Omental fat pad (tissue), 4 donors: ENCODE measurements at places on chromosomes 12 and 14. TPM values are rescaled to one million over a fixed set of nuclear protein-coding genes. Genes with fewer than 3 reads are reported as not detected.

- DNase-seq, result no peak
Measured at GRCh38 chr12:22474970-22475720, 69.2 kb downstream of the C2CD5 start.

Gene OTUB2
- 1.1 TPM for total RNA-seq

Gene KERA
- not detected for total RNA-seq

DNA sequence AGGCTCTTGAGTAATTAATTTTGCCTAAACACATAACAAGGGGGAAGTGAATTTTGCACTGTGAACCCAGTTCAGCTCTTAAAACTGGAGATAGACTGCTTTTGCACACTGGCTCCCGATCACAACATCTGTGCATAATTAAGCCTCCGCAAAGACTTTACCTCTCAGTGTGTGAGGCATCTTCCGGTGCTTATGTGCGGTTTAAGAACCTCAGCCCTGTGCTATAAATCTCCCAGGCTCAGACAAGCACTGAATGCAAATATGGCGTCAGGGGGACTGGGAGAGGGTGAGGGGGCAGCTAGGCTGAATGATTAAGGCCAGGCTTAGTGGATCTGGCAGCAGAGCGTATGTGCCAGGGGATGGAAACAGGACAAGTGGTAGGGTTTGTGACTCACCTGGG is 103.3 kb downstream of the ADCK1 start:
- DNase-seq, result no peak

DNA sequence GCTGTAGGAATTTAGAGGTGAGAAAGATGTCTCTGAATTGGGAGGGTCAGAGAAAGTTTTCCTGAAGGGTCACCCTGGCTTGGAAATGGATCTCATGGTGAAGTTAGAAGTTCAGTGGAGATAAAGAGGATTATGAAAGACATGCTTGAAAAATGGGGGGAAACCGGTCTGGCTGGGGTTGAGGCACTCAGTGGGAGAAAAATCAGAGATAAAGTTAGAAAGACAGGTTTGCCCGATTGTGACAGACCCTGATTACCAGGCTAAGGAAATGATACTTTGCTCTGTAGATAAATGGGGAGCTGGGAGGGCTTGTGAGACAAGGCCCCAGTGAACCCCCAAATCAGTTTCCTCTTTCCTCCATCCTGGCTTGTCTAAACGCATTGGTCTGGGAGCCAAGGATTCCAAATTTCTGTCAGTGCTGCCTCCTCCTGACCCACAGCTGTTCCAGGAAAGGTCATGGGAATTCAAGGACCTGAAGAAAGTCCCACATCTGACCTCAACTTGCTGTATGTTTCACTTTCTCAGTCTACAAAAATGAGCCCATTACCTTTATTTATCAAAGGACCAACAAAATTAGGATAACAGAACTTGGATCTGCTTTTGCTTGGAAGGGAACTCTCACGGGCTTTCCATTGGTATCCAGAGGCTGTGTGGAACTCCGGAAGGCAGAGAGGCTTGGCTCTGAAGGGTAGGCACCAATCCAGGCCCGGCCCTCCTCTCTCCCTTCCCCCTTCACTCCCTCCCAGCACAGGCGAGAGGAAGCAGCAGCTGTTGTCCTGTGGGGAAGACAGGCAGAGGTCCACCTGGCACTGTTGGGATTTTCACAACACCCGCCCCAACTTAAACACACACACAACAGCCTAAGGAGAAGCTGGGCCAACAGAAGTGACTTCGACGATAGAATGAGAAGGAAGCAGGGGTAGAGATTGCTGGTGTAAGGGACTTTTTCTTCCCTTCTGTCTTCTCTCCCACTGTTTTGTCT is 3.4 kb upstream of the RNASE7 start:
- no peak for DNase-seq

DNA sequence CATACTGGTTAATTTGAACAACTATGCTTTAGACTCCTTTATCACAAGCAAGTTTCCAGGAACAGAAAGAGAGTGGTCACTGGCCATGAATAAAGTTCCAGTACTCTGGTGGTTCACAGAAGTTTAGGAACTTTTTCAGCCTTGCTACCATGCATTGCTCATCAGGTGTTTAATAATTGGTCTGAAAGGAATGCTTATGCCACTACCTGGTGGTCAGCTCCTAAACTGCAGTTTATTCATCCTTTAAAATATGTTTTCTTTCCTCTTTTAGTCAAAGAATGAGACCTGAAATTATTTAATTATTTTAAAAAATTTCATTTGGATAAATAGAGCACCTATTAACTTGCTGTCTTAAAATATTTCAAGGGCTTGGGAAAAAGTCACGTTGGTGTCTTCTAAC is 260.1 kb upstream of the OR4E1 start:
- no peak for DNase-seq

Gene GOLT1B
- total RNA-seq, result 26.1 TPM

- no peak for DNase-seq
Measured at GRCh38 chr14:85063747-85064146, 466.2 kb upstream of the FLRT2 start.

Gene RAD51AP1
- total RNA-seq, result 3.2 TPM

Gene SPSB2
- total RNA-seq, result 6.5 TPM

Gene RFX4
- total RNA-seq, result not detected

GRCh38 chr12:23576372-23576771 is 373.1 kb downstream of the SOX5 start:
- DNase-seq, result no peak

Gene KRT74
- not detected for total RNA-seq

DNA sequence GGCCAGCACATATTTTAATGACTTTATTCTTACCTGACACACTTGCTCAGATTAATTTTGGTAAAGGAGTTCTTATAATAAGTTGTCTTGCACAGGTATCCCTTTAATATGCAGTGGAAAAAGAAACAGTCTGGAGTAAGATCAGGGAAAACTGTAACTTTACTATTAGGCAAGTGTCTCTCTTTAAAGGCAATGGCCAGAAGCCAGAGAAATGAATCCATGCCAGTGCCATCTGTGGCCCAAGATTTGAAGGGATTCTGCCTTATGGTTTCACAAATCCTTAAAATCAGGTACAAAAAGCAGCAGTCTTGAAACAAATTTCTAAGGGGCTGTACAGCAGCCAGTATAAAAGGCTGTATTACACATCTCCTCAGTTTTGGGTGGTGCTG is 22.4 kb downstream of the NFYB start:
- DNase-seq, result no peak

GRCh38 chr12:101769865-101770264 is 30.6 kb upstream of the SYCP3 start:
- DNase-seq, result no peak

DNA sequence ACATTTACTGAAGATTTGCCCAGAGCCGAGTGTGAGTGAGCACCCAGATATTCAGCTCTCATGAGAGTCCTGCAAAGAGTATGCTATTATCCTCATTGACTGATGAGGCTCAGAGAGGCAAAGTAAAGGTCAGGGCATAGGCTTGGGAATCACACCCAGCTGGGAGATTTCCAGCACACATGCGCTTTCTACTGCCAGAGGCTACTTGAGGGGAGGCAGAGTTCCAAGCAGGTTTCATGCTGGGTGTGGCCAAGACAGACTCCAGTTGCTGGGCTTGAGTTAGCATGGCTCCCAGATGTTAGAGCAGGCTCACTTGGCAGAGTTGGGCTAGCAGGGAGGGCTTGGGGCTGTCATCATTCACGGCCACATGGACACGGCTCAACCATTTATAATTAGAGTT is 14.4 kb upstream of the FAM181A start:
- no peak for DNase-seq

- no peak for DNase-seq
Measured at GRCh38 chr14:67463900-67464299, 24.6 kb downstream of the TMEM229B start.

- no peak for DNase-seq
Measured at GRCh38 chr12:7068240-7068993, 7.9 kb downstream of the C1S start.

- no peak for DNase-seq
Measured at GRCh38 chr12:66210840-66211239, 21.8 kb downstream of the IRAK3 start.
